ENCODE measurements at places on chromosomes 6 and 20.

DNA sequence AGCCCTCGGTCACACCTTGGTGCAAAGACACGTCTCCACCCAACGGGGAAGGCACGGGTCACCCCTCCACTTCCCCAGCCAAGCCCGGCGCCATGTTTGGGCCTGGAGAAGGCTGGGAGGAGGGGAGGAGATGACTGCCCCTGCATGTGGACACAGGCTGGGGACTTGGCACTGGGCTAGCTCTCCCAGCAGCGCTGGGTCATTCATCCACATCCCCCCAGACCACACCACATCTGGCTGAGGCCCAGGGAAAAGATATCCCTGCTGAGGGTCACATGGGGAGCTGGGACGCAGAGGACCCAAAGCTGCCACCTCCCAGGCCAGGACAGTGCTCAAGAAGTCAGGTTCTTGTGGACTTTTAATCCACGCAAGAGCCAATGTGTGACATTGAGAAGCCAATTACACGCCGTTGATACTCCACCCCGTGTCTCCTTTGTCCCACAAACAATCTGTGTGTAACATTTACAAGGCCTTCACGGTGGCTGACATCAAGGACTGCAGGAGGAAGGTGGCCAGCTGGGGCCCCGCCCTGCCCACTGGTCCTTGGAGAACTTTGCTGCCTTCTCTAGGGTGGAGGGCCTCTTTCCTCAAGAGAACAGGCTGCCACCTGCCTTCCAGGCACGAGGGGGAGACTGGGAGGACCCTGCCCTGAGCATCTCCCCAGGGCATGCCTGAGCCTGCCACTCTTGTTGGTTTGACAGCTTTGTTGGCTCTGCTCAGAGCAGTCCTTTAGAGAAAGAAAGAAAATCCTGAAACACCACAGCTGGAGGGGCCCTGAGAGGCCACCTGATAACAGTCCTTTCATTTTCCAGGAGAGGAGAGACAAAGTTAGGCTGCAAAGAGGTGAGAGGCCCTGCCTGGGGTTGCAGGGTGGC, 5.3 kb upstream of the IP6K3 start:
- DNase-seq = no peak

GRCh38 chr6:136469154-136469553, 81.1 kb downstream of the MAP7 start:
- DNase-seq = no peak

DNA sequence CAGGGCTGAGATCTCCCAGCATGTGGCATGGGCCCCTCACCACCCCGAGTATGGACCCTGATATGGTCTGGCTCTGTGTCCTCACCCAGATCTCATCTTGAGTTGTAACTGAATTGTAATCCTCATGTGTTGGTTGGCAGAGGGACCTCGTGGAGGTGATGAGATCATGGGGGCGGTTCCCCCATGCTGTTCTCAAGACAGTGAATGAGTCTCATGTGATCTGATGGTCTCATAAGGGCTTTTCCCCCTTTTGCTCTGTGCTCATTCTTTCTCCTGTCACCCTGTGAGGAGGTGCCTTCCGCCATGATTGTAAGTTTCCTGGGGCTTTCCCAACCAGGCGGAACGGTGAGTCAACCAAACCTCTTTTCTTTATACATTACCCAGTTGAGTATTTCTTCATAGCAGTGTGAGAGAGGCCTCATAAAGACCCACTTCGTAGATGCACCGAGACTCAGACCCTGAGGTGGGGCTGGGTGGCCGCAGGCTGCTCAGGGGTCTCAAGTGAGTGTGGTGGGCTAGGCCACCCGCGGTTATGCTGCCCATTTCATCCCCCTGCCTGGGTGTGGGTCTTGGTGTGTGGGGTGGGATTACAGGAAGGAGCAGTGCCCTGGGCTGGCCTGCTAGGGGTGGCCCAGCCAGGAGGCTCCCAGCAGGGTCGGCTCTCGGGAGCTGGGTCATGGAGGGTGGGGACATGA, 26.2 kb upstream of the GATA5 start:
- DNase-seq = peak; percentile 30

DNA sequence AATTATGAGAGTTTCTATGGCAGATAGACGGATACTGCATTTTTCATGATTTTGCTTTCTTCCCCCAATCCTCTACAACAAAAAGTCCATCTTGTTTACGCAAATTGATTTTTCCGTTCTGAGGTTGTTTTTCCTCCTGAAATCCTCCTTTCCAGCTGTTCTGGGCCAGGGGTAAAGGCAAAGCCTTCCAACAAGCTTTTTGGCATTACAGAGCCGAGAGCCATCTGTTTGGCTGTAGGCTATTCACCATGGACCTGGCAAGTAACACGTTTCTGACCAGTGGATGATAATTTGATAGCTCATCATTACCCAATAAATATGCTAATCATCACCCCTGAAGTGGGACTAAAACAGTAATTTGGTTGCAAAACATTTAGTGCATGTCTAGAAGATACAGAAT, 226.5 kb downstream of the CBLN4 start:
- DNase-seq = no peak

DNA sequence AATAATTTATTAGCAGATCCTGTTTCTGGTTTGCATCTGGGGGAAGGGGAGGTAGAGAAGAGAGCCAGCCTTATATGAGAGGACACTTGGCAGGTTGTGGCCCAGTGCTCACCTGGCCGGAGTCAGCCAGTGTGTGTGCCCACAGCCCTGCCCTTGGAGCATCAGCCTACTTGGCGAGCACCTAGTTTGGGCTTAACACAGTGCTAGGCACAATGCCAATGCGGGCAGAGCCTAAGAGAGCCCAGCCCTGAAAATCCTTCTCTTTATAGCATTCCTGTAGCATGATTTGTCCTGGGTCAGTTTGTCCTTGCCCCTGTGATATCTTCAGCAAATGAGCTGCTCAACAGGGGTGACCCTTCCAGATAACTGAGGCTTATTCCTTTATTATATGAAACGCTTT, 73.0 kb downstream of the SLX4IP start:
- no peak for DNase-seq

GRCh38 chr6:4253604-4254231, 118.3 kb upstream of the ECI2 start:
- DNase-seq = no peak

DNA sequence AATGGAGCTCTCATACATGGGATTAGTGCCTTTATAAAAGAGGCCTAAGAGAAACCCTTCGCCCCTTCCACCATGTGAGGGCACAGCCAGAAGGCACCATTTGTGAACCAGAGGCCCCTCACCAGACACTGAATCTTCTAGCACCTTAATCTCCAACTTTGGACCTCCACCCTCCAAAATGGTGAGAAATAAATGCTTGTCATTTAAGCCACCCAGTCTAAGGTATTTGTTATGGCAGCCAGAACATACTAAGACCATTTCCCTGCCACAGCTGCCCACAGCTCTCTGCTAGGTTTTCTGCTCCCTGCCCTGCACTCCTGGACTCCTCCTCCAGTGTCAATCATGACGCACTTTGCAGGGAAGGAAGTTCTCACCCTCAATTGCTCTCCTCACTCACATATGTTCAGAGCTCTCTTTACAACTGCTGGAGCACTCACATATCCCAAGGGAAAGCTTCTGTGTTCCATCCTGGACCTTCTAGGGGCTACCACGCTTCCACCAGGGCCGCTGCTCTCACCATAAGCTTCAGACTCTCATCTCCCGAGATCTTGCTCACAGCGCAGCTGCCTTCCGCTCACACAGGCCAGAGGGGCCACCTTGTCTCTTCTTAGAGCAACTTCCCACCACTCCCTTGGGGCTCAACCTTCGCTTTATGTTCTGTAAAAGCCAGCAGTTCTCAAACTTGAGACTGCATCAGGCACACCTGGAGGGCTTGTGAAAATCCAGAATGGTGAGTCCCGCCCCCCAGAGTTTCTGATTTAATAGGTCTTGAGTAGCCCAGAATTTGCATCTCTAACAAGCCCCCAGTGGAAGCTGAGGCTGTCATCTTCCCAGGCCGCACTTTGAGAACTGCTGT, 1.6 kb upstream of the LY86 start:
- no peak for DNase-seq

DNA sequence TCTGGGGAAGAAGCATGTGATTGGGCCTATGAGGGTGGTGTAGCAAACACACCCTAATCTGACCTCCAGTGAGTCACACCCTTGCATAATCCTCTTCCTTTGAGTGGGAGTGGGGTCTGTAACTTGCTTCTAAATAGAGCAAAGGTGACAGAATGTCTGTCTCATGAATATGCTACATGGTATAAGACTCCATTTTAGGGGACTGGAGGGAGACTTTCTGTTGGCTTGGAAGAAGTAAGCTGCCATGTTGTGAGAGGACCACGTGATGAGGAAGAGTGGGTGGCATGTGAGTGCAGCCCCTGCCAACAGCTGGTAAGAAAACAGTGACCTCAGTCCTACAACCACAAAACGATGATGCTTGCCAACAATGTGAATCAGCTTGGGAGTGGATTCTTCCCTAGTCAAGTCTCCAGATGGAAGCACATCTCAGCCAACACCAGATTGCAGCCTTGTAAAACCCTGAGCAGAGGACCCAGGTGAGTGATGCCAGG, 3.7 kb downstream of the AK9 start:
- no peak for DNase-seq

DNA sequence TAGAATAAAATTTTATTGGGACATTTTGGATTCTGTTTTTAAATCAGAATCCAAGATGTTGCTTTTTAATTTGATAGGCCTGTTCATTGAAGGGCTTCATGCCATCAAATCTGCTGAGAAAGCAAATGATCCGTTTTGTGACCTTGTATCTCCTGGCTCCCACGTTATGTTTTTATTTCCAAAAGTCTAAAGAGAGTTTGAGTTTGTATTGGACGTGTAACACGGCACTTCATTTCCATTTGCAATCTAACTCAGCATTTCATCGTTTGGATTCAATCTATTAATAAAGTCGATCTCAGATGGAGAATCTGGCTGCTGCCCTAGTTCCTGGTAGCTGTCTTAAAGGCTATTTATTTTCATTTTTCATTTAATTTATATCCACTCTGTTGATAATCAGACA, 17.0 kb downstream of the KIF25 start:
- DNase-seq = no peak

GRCh38 chr20:51987812-51988211, 185.5 kb upstream of the SALL4 start:
- DNase-seq = no peak

DNA sequence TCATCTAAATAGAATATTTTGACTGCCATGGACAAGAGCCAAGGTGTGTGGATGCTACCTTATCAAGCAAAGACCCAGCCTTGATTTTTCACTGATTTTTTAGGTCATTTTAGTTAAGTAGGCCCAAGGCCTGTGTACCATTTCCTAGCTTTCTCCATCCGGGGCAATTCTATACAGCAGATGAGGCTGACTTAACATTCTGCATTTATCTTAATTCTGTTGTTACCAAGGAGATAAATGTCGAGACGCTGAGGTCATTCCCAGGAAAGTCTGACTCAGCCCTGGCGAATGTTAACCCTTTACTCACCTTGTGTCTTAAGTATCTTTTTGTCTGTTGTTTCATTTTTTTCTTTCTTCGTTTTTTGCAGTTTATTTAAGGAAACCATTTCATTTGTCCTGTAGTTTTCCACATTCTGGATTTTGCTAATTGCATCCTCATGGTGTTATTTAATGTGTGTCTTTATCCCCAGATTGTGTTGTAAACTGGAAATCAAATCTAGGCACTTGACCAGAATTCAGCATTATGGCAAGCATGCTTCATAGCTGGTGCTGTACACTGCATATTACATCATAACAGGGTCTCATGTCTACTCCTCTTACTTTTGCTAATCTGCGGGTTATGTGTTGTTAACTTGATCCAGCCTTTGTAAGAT, 277.0 kb downstream of the CDKAL1 start:
- no peak for DNase-seq
